NB4 (cell line): ENCODE measurements at places on chromosomes 5 and 9.

GRCh38 chr5:147675168-147675567, 107.4 kb downstream of the JAKMIP2 start:
- no peak for DNase-seq

- DNase-seq: no peak
Measured at GRCh38 chr9:19479874-19480273, 71.1 kb downstream of the ACER2 start.

DNA sequence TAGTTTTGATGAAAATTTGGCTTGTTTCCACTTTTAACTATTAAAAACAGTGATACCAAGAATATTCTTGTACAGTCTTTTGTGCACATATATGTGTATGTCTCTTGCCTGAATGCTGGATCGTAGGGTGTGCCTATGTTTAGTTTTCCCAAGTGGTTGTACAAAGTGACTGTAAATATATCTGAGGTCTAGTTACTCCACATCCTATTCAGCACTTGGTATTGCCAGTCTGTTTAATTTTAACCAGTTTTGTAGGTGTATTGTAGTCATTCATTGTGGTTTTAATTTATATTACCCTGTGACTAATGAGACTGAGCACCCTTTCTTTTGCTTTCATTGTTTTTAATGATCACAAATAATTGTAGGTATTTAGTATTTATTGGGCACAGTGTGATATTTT, 17.8 kb downstream of the RCL1 start:
- no peak for DNase-seq

GRCh38 chr5:94442991-94443390, 175.4 kb downstream of the KIAA0825 start:
- no peak for DNase-seq

DNA sequence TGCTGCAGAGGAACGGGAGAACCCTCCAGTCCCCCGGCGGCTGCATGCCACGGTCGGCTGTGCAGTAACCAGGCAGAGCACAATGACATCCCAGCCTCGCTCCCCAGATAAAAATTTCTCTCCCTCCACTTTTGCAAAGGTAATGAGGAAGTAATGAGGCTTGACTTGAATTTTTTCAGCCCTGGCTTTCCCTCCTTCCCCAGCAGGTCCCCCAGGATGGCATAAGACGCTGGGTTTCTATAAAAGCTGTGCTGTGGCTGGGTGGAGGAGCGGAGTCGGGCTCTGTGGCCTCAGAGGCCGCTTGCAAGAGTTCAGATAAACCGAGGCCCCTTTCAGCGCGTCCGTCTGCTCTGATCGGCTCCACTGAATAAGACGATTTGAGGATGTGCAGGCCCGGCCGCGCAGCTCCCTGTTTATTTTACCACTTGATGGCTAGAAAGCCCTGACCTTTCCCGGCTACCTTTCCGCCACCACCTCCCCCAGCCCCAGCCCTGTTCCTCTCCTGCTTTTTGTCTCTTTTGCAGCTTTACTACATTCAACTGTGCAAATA, 351.9 kb upstream of the IRX2 start:
- peak; percentile 88 for DNase-seq

- no peak for DNase-seq
Measured at GRCh38 chr5:133839721-133840120, 128.7 kb downstream of the C5orf15 start.

- no peak for DNase-seq
Measured at GRCh38 chr9:136423432-136424146, 13.1 kb downstream of the PMPCA start.

DNA sequence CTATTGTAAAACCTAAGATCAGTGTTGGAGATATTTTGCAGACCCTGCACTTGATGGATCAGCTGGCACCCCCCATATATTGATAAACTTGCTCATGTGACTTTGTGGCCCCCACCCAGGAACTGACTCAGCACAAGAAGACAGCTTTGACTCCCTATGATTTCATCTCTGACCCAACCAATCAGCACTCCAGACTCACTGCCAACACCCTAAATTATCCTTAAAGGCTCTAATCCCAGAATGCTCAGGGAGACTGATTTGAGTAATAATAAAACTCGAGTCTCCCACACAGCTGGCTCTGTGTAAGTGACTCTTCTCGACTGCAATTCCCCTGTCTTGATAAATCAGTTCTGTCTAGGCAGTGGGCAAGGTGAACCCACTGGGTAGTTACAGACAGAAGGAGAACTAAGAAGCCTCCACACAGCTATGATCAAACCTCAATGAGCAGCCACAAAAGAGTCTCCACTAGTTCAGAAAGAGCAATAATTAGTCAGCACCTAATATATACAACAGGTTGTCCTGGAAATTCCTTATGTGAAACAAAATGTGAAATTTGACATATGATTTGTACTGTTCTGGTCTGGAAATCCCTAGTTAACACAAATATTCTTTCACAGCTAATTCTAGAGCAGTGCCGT, 52.2 kb downstream of the ACTL7B start:
- DNase-seq: no peak

- no peak for DNase-seq
Measured at GRCh38 chr5:173878224-173878967, 9.8 kb upstream of the CPEB4 start.

GRCh38 chr9:135570456-135570855, 8.9 kb downstream of the PAEP start:
- no peak for DNase-seq
